A549 treated with GW870086 at 1 μM for 4 hours (cell line): ENCODE measurements at places on chromosomes 3 and 15. TPM values are rescaled to one million over a fixed set of nuclear protein-coding genes. Genes with fewer than 3 reads are reported as not detected.

Gene CYP1A1
- 1.1 to 2.3 TPM (median 1.7 TPM) in 5 replicates for total RNA-seq

Gene ZNF620
- 1.0 to 2.0 TPM (median 1.4 TPM) in 5 replicates for total RNA-seq

Gene IQCF5
- not detected in 5 replicates for total RNA-seq

Gene CLDN18
- total RNA-seq = not detected in 5 replicates

Gene UPK1B
- total RNA-seq = 9.3 to 14.5 TPM (median 12.9 TPM) in 5 replicates

Gene ACAN
- 0.41 to 1.1 TPM (median 0.86 TPM) in 5 replicates for total RNA-seq

Gene ZNF619
- total RNA-seq = 1.3 to 2.4 TPM (median 2.0 TPM) in 5 replicates

Gene DNAJC19
- total RNA-seq = 20.6 to 25.7 TPM (median 21.8 TPM) in 5 replicates

Gene TM6SF1
- 0.09 to 0.35 TPM (median 0.11 TPM) in 4 of 5 replicates, not detected in the other for total RNA-seq

Gene CAV3
- 0.31 TPM in 1 of 5 replicates, not detected in the others for total RNA-seq

Gene SLC12A1
- total RNA-seq = not detected in 5 replicates

Gene ANKRD34C
- not detected in 5 replicates for total RNA-seq

Gene WDR49
- not detected in 5 replicates for total RNA-seq

Gene COL8A1
- total RNA-seq = not detected in 5 replicates

Gene TBC1D2B
- 13.2 to 16.0 TPM (median 14.6 TPM) in 5 replicates for total RNA-seq

Gene SAMD7
- total RNA-seq = not detected in 5 replicates

Gene FANCD2OS
- not detected in 5 replicates for total RNA-seq

Gene CCR4
- 0.06 to 0.10 TPM (median 0.08 TPM) in 3 of 5 replicates, not detected in the others for total RNA-seq

Gene ACKR2
- total RNA-seq = 0.08 to 0.10 TPM in 2 of 5 replicates, not detected in the others

Gene ADAMTSL3
- 0.19 to 0.58 TPM (median 0.29 TPM) in 5 replicates for total RNA-seq
